ENCODE measurements at places on chromosomes 5 and 9.
A peak's percentile ranks its signal among the peaks of the same experiment; 100 is the strongest.

GRCh38 chr5:39264528-39264927 lies 45.2 kb upstream of the FYB1 start:
- no peak for DNase-seq

GRCh38 chr9:116941266-116941665 lies 254.2 kb downstream of the TRIM32 start:
- no peak for DNase-seq

DNA sequence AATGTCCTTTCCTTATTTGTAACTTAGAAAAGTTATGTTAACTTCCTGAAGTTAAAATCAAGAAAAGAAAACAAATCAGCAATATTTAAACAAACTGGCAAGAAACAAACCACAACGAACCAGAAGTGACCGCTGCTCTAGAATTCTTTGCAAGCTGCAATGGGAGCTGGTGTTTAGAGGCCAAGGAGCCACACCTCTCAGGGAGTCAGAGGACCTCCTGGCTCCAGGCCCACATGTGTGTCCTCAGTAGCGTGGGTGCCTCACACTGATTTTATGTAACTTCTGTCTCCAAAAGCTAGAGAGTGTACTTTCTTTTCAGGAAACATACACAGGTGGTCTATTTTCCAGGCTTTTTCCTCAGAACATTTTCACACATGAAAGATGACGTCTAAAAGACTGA lies 100.4 kb downstream of the IRX2 start:
- no peak for DNase-seq

- DNase-seq, result no peak
Measured at GRCh38 chr9:87498046-87498810, 561 bp downstream of the DAPK1 start.

- DNase-seq, result no peak
Measured at GRCh38 chr5:130295235-130295634, 391.0 kb downstream of the CHSY3 start.

DNA sequence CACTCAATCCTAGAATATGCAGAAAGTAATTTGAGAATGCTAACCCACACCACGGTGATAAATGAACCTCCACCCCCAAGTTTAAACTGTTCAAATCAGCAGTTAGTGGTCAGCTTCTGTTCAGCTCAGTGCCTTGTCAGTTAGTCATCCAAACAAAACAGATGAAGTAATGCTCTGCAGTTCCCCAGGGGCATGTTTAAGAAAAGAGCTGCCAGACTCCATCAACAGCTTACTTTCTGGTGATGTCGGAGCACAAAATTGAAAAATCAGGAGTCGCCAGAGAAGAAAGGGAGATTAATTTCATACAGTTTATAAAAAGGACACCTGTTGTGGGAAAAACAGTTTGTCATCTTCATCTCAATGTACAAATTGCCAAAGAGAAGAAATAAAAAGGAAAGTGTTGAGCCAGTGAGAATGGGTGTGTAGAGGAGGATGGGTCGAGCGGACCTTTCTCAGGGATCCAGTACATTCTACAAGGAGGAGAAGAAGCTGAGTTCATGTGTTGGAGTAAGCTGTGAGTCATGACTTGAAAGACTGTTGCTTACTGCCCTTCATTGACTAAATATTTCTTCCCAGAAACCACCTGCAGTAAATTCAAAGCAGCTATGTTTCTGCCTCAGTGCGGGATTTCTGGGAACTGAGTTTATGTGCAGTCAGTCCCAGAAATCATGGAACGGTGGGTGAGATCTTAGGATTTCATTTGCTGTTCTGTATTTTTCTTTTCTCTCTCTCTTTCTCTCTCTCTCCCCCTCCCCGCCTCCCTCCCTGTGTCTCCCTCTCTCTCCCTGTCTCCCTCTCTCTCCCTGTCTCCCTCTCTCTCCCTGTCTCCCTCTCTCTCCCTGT lies 13.7 kb downstream of the TRIO start:
- DNase-seq, result no peak

- DNase-seq, result no peak
Measured at GRCh38 chr5:142222225-142222865, 102.5 kb downstream of the SPRY4 start.

- DNase-seq, result no peak
Measured at GRCh38 chr9:98117984-98118639, 910 bp downstream of the TRIM14 start.

DNA sequence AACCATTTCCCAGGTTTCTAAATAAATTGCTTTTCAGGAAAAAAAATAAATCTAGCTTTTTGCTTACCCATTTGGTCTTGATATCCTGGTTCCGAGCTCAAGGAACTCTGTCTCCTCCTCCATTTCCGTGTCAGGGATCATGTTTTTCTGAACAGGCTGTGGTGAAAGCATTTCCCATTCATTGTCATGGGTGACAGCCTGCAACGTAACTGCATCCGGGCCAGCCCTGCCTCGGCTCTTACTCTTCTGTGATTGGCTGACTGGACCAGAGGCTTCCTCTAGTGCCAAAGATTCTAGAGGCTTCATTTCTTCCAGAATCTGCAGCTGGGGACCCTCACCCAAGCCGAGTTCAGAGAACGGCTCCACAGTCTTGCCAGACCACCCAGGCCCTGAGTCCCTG lies 61.0 kb upstream of the PCA3 start:
- no peak for DNase-seq

GRCh38 chr5:152349683-152350526 lies 55.2 kb downstream of the NMUR2 start:
- DNase-seq, result peak; percentile 0

DNA sequence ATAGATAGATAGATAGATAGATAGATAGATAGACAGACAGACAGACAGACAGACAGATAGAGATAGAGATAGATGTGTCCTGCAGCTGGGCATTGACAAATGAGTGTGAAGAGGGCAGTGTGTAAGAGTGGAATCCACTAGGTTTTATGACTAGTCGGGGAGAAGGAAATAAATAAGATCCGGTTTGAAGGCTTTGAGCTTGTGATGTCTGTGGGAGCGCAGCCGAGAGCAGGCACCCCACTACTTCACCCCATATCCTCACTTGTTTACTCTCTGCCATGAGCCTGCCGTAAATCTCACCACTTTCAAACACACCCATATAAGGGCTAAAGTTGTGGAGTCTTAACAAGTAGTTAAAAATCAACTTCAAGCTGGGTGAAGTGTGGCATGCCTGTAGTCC lies 1.4 kb upstream of the SUSD1 start:
- DNase-seq, result no peak

DNA sequence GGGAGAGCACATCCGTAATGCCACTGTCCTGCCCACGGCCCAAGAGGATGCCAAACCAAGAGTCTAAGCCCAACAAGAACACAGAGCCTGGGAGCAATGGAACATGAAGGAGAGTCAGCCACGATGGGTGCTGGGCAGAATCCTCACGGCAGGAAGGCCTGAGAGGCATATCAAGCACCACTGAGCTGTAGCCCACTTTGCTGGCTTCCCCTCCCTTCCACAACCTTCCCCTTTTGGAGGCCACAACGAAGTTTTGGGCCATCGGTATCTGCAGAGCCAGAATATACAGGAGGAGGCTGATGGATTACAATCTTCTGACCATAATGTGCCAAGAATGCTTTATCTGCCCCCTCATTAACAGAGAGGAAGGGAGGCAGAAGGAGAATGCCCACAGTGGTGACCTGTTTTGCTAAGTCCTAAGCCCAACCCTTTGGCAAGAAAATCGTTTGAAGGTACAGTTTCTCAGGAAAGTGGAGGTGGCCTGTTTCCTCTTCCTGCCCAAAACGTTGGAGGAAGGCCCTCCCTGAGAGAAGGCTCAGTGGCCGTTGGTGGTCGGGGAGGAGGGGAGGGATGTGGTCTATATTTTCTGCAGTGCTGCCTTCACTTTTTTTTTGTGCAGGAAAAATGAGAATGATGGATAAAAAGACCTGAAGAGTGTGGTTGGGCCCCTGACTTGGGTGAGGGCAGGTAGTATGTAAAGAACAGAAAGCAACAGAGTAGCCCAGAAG lies 26.2 kb downstream of the MACROH2A1 start:
- DNase-seq, result no peak

DNA sequence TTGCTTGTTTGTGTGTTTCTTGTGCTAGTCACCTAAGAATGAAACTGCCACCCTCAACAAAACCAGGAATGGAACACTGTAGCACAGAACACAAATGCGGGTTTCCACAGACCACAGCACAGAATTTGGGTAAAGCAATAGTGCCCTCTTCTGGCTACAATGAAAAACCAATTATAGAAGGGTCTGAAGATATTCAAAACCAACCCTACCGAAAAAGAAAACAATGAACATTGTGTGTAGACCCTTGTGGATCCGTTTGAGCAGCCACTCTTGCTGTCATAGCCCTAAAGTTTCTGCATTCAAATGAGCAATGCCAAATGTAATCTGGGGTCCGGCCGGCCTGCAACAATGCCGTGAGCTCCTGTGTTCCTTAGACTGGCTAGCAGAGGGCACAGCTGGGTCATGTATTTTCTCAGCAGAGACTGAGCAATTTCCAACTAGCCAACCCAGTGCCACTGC lies 8.3 kb upstream of the ENC1 start:
- no peak for DNase-seq

DNA sequence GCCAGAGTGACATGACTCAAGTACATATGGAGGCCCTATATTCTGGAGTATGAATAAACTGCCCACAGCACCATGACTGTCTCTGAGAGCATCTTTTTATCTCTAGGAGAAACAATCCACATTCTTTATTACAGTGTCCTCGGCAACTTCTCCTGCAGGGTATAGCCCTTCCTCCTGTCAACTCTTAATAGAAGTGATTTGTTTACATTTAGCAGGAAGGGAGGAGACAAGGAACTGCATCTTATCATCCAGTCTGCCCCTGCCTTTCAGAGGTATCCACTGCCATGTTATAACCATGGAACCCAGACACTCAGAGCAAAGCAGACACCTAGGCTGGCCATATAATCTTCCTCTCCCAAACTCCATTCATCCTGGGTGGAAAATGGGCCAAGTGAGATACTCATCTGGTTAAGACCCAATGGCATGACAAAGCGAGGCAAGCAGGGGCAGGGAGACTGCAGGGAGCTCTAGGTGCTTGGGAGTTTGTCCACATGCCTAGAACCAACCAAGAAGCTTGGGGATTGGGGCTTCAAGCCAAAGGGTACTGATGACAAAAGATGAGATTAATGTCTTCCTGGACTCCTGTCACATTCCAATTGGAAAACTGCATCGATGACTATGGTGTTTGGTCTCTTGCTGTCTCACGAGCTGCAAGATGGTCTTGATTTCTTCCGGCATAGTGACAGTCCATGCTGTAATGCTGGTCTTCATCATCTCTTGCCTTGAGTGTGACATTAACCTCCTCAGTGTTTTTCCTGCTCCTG lies 620.5 kb upstream of the KLF4 start:
- no peak for DNase-seq

- DNase-seq, result no peak
Measured at GRCh38 chr9:16414451-16414850, 456.0 kb downstream of the BNC2 start.

GRCh38 chr9:94692601-94693000 lies 33.9 kb upstream of the AOPEP start:
- DNase-seq, result no peak

- DNase-seq, result no peak
Measured at GRCh38 chr5:35161652-35162273, 68.5 kb downstream of the PRLR start.

GRCh38 chr5:418162-419121 lies 24.5 kb upstream of the EXOC3 start:
- no peak for DNase-seq

GRCh38 chr5:135136546-135136945 lies 102.5 kb upstream of the PITX1 start:
- DNase-seq, result no peak

DNA sequence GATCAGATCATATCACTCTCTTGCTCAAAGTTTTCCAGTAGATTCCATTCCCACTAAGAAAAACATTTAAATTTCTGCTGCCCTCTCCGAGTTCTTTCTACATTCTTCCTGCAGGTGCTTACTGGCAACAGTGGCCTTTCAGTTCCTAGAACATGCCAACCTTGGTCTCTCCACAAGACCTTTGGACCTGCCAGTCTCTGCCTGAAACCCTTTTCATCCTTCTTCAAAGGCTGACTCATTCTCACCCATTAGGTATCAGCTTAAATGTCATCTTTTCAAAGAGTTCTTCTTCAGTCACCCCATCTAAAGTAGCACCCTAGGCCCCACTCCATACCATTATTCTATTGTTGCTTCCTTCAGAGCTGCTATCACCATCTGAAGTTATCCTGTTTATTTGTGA lies 21.8 kb downstream of the PPIC start:
- no peak for DNase-seq

- no peak for DNase-seq
Measured at GRCh38 chr5:139574641-139575312, 13.6 kb downstream of the UBE2D2 start.

GRCh38 chr9:134240361-134240760 lies 76.0 kb upstream of the RNU6ATAC start:
- DNase-seq, result no peak

- no peak for DNase-seq
Measured at GRCh38 chr9:130672933-130673615, 8.7 kb downstream of the PRDM12 start.

GRCh38 chr9:15401266-15401665 lies 21.4 kb upstream of the SNAPC3 start:
- no peak for DNase-seq

- no peak for DNase-seq
Measured at GRCh38 chr5:147504535-147504934, 5.3 kb downstream of the DPYSL3 start.

DNA sequence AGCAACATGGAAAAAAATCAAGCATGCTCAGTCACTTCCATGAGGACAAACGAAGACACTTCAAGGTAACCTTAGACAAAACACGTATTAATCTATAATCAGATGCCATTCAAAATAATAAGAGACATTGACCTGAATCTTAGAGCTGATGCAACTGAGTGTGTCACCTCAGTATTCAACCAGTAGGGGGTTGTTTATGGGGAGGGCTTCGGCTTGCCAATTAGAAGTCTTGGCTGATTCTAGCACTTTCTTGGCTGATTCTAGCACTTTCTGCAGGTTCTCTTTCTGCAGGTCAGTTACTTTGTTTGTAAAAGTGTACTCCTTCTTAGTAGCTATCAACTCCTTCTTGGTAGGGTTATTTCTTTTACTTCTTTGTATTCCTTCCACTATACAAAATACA lies 317.6 kb downstream of the ENC1 start:
- no peak for DNase-seq
